ENCODE measurements at places on chromosomes 16 and 17. TPM values are rescaled to one million over a fixed set of nuclear protein-coding genes. Genes with fewer than 3 reads are reported as not detected.

GRCh38 chr17:49775546-49776260 is 11.8 kb upstream of the FAM117A start:
- H3K4me1 ChIP-seq, result no peaks in the 10 kb centered on the region
- no peak overlapping the region for H3K27ac ChIP-seq
- H3K27me3 ChIP-seq, result no peaks in the 10 kb centered on the region
- no peaks in the 10 kb centered on the region for H3K36me3 ChIP-seq
- no peak overlapping the region for H3K4me3 ChIP-seq
- no peak for DNase-seq

PLEKHM1 gene
- total RNA-seq, result 16.5 TPM

TBC1D3H gene
- not detected for total RNA-seq

CBX8 gene
- 1.2 TPM for total RNA-seq

GRCh38 chr16:85570735-85571562 is 42.2 kb upstream of the GSE1 start:
- H3K27me3 ChIP-seq, result no peaks in the 10 kb centered on the region
- no peak overlapping the region for H3K27ac ChIP-seq
- no peak for DNase-seq
- H3K36me3 ChIP-seq, result peaks cover under 1% of the 10 kb centered on the region
- H3K4me1 ChIP-seq, result peaks cover 5% of the 10 kb centered on the region
- H3K4me3 ChIP-seq, result no peak overlapping the region

Measured in H9 (cell line).